ENCODE measurements at places on chromosomes 13 and 19. TPM values are rescaled to one million over a fixed set of nuclear protein-coding genes. Genes with fewer than 3 reads are reported as not detected.

DNA sequence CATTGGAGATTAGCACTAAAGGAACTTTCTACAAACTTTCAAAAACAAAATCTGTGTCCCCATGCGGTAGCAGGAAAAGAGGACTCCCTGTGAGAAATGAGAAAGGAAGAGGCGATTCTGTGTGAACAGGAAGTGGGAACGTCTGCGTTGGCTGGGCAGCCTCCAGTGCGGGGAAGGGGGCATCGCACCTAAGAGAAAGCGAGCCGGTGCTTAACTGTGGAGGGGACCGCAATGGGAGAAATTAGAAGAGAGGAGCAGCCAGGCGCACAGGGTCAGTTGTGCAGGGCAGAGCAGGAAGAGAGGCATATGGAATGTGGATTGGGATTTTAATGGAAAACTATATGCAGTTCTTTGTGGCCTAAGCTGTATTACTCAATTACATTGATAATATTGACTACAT, 77.4 kb upstream of the DOCK9 start:
- DNase-seq = no peak

DNA sequence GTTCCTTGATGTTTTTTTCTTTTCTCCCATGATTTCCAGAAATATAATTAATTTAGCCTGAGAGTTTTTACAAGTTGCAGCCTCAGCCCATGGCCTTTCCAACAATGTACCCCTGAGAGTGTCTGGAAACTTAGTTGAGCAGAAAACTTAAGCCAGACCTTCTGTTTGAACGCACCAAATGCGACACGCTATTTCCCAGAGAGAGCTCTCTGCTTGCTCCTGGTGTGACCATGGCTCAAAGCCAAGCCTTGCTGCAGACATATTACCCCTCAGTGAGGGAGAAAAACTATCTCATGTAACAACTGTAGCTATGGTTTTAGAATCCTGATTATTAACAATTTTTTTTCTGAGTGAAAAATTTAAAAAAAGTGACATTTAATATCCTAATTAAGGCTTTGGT, 1204.5 kb upstream of the SLC10A2 start:
- no peak for DNase-seq

Gene CNFN
- 7.8 TPM for total RNA-seq

DNA sequence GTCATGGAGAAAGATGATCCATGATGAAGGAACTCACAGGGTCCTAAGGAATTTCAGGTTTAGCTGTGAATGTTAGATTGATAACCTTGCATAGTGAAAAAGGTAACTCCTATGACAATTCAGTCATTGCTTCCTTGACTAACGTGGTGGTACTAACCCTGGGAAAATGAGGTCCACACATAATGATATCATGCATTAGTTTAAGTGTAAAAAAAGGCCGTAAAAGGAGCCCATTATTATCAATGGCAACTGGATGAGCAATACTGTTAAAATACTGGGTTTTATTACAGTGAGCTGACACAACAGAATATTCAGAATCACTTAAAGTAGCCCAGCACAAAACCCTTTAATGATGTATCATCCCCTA, 515.4 kb downstream of the DCT start:
- DNase-seq = no peak

- no peak for DNase-seq
Measured at GRCh38 chr13:111292710-111293485, 27.5 kb upstream of the TEX29 start.

DNA sequence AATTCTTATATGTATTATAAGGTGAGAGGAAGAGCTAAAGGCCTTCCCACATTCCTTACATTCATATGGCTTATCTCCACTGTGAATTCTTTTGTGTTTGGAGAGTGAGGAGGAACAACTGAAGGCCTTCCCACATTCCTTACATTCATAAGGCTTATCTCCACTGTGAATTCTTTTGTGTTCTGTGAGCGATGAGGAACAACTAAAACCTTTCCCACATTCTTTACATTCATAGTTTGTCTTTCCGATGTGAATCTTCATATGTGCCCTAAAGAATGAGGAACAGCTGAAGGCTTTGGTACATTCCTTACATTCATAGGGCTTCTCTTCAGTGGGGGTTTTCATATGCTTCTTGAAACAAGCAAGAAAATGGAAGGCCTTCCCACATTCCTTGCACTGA, 13.3 kb downstream of the ZNF699 start:
- DNase-seq = no peak

Gene PCDH20
- total RNA-seq = 0.13 TPM

Gene ZNF235
- total RNA-seq = 5.9 TPM

GRCh38 chr19:54189145-54189734, at the start of gene MBOAT7:
MBOAT7 (minus strand) TSS chr19:54189580; CDS start chr19:54188508, 1,072 bp downstream.
- DNase-seq = no peak

Gene RLN3
- not detected for total RNA-seq

Gene ERFL
- total RNA-seq = 0.65 TPM

- no peak for DNase-seq
Measured at GRCh38 chr13:82358284-82358683, 1524.0 kb downstream of the SLITRK1 start.

Gene ADGRE1
- not detected for total RNA-seq

DNA sequence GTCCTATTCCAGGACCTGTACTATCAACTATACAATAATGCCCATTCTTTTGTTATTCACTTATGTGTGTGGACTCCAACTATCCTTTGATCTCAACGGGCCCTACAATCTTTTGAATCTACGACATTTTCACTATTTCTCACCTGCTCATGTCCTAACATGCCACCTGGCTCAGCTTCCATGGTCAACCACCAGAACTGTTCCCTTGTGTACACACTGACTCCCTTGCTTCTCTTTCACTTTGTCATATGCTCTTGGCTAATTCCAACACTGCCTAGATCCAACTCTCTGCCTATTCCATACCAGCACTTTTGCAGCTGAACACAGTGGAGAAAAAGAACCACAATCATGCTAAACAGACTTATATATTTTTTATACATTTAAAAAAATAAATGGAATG, 53.1 kb downstream of the MICU2 start:
- DNase-seq = no peak

DNA sequence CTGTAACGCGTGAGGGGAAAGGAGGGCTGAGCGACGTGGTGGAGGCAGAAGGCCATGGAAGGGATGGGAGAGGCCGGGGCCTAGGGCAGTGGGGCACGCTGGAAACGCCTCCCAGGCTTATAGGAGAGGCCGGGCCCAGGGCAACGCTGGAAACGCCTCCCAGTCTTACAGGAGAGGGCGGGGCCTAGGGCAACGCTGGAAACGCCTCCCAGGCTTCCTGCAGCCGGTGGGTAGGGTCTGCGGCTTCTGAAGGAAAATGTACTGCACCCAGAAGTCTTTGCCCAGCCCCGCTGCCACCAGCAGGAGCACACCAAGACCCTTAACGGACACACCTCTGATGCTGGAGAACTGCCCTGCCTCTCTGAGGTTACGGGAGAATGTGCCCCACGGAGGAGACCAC, 9.1 kb downstream of the CACTIN start:
- DNase-seq = no peak

Gene FOXA3
- not detected for total RNA-seq

Gene LENG8
- total RNA-seq = 274 TPM

Measured in PC-9 (cell line).